Inflammatory macrophage (primary cell): ENCODE measurements at places on chromosomes 5 and 9.
A peak's percentile ranks its signal among the peaks of the same experiment; 100 is the strongest.

GRCh38 chr9:121367306-121368137 is 2.5 kb downstream of the STOM start:
- DNase-seq: no peak

DNA sequence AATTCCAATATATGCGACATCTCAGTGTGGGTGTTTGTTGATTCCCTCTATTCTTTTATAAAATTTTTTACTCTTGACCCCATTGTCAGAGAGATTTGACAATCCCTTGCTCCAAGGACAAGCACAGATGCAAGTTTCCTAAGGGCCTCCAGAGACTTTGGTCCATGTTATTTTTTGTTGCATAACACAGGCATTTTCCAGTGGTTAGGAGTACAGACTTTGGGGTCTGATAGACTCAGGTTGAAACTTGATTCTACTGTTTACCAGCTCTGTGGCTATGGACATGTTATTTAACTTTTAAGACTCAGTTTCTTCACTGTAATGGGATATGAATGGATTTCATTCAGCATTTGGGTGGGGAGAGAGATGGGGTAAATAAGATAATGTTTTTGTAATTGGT is 361.3 kb downstream of the ENC1 start:
- no peak for DNase-seq

GRCh38 chr5:113546703-113547183 is 33.2 kb downstream of the YTHDC2 start:
- DNase-seq: no peak

- no peak for DNase-seq
Observed at GRCh38 chr5:41115281-41115680, 44.1 kb upstream of the MROH2B start.

- no peak for DNase-seq
Observed at GRCh38 chr5:61273279-61273975, 58.6 kb upstream of the ZSWIM6 start.

- no peak for DNase-seq
Observed at GRCh38 chr5:140228364-140228837, 53.4 kb downstream of the CYSTM1 start.

DNA sequence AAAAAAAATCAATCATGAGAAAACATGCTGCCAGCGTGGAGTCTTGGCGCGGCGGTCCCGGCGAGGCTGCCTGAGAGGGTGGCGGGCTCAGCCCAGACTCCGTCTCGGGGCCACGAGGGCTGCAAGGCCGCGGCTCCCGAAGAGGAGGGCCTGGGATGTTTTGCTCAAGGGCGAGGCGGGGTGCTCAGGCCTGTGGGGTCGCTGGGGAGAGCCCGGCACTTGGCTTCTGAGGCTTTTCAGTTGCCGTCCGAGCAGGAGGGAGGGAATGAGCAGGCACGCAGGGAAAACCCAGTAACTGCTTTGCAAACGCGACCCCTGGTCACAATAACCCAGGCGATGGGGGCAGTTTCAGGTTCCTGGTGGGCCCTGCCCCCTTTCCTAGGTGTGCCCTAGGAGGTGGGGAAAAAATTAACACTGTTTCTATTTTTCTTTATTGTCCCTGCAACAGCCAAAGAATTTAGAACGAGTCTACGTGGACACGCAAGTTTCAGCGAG is 3.2 kb upstream of the IRX2 start:
- DNase-seq: no peak

GRCh38 chr9:83656032-83656680 is 33.2 kb downstream of the IDNK start:
- no peak for DNase-seq

- DNase-seq: no peak
Observed at GRCh38 chr9:6552033-6552432, 93.5 kb downstream of the GLDC start.

- no peak for DNase-seq
Observed at GRCh38 chr9:133032171-133032570, 1.4 kb downstream of the GTF3C5 start.

DNA sequence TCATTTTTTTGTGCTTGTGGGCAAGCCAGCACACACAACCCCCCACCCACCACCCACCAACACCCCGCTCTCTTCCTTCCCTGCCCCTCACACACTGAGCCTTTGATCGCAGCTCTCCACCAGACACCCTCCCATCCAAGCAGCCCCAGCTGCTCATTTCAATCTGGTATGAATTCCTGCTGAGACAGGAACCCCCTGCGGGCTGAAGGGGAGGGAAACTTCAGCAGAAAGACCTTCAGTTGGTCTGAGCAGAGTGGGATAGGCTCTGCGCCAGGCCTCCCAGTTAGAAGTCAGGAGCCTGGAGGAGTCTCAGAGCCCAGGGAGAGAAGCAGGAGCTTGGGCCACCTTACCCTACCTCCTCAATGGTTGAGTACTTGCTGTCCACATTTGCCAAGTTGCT is 7.2 kb downstream of the PCDHGC5 start:
- DNase-seq: no peak

GRCh38 chr5:149277801-149278200 is 6.1 kb downstream of the AFAP1L1 start:
- DNase-seq: peak; percentile 82

GRCh38 chr5:38562444-38563210 is 6.2 kb upstream of the LIFR start:
- no peak for DNase-seq

DNA sequence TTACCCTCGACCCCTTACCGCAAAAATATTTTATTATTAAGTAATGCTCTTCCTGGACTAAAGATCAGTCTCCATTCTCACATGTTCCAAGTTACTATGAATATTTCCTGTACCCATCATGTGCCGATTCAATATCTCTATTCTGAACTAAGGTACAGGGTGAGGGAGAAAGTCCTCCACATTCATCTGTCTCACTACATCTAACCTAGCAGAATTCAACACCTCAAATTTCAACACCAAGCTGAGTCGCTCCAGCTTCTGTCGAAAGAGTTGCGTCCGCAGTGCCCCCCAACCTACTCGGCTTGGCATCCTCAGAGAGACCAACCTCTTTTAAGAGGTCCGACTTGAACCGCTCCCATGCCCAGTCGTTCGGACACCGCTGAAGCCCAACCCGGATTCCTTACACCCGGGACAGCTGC is 1.0 kb downstream of the CERT1 start:
- DNase-seq: peak; percentile 51

DNA sequence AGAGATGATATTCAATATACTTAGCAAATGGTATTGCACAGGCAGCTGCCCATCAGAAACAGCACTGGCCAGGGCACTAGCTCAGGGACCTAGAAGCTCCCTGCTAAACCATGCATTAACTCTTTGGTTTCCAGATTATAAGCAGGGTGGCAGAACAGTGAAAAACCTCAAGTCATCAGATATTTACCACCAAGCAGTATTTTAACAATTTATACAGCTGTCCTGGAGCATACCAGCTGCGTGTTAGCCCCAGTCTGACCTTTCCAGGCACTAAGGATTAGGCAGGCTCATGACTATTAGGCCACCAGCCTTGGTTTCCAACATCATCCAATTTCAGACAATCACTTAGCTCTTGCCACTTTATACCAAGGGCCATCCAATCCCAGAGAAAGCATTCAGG is 326.5 kb downstream of the CAAP1 start:
- no peak for DNase-seq

GRCh38 chr9:18861609-18862544 is 171.1 kb downstream of the SAXO1 start:
- DNase-seq: no peak

GRCh38 chr5:115246361-115246991 is 16.2 kb downstream of the PGGT1B start:
- peak; percentile 12 for DNase-seq

DNA sequence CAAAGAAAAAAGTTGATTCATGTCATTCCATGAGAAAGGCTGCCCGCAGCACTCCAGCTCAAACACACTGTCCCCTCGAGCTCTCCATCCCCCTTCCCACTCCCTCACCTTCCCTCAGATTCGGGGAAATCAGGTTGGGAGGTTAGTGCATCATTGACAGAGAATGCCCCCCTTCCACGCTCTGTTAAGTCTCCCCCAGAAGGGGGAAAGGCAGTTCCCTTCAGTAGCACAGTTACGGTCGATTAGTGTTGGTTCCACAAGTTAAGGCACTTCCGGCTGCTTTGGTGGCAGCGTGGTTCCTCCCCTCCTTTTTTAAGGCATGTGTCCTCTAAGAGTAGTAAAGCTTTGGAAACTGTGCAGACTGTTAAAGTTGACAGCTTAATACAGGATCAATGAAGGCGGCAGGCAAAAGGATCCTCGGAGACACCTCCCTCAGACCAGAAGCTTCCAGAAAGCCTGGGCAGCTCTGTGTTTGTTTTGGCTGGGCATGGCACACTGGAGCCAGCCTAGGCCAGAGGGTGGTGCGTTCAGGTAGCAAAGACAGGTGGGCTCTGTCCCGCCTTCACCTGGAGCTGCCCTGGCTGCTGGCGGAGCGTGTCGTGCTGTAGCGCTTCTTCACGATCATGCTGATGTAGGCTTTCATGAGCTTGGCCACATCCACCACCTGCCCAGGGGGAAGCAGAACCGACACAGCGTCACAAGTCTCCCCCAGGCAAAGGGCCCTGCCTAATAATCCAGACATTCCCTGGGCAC is 49.5 kb upstream of the RETREG1 start:
- DNase-seq: no peak
